GM23338 (cell line): ENCODE measurements at places on chromosomes 1 and 21. TPM values are rescaled to one million over a fixed set of nuclear protein-coding genes. Genes with fewer than 3 reads are reported as not detected.

GRCh38 chr1:84488107-84488506, 9.0 kb downstream of the RPF1 start:
- DNase-seq, result no peak

Gene IL19
- not detected in 2 replicates for total RNA-seq

Gene DNASE2B
- not detected in 2 replicates for total RNA-seq

DNA sequence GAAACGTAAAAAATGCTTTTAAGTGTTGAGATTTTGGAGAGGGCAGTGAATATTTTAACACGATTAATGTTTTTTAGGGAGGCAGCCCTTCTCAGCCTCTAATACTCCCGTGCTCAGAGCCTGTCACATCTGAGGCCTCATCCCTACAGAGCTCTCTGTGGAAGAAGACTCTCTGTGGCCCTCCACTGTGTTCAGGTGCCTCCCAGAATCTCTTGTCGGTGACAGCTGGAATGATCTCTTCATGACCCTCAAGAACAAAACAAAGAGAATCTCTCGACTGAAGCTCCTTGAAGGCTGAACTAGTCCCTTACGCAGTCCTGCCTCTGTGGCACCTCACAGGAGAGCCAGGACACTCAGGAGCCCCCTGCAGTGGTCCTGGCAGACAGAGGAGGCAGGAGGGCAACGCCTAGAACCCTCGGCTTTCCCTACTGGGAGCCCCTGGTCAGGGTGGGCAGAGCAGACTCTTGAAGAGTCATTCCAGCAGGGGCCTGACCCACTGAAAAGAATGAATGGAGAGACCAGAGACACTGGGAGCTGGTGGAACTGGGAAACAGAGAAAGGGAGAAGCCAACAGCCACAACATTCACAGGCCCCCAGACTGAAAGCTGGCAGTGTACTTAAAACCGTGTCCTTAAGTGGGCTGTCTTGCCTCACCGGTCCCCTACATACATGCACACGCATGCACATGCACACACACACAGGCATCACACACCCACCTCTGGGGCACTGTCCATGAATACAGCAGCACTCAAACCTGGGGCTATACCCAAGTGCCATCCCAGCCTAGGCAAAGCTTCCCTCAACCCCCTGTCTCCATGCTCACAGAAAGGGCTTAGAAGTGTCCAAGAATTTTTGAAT, 67.5 kb upstream of the ANGPTL1 start:
- DNase-seq, result no peak

DNA sequence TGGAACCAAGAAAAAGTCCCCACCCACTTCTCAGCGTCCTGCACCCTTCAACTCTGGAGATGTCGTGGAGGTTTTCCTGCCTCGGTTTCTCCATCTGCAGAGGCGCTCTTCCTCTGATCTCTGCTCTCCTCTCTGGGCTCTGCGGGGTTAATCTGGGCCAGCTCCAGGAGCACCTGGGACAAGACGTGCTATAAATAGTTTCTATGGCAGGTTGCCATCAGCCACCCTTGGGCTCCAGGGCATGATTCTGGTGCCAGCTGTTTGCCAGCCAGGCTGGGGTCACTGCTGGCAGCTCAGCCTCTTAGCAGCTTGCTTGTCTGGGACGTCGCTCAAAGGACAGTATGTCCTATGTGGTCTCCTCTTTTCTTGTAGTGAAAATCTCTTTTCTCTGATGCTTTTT, 137.1 kb downstream of the ACTL8 start:
- no peak for DNase-seq

Gene MAGOH
- total RNA-seq, result 79.3 and 110 TPM in 2 replicates

Gene TMEM222
- total RNA-seq, result 22.6 and 27.0 TPM in 2 replicates

Gene FAM43B
- 3.0 and 3.6 TPM in 2 replicates for total RNA-seq

DNA sequence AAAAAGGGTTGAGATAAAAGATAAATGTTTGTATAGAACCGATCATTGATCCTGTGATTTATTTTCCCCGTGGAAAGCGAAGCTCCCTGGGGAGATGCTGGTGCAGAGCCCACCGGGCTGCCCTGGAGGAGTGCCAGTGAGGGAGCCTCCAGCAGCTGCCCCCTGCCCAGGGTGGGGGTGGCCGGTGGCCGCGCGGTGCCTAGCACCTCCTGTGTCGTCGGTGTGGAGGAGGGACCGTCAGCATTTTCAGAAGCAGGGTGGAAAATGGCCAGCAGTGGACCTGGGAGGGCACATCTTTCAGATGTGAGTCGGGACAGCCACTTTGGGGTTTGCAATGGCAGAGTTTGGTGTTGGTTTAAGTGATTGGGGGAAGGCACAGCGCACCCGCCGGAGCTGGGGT, 164.0 kb downstream of the PRDM16 start:
- DNase-seq, result no peak

Gene DIP2A
- 34.4 and 36.3 TPM in 2 replicates for total RNA-seq

Gene FMO2
- not detected in 2 replicates for total RNA-seq

DNA sequence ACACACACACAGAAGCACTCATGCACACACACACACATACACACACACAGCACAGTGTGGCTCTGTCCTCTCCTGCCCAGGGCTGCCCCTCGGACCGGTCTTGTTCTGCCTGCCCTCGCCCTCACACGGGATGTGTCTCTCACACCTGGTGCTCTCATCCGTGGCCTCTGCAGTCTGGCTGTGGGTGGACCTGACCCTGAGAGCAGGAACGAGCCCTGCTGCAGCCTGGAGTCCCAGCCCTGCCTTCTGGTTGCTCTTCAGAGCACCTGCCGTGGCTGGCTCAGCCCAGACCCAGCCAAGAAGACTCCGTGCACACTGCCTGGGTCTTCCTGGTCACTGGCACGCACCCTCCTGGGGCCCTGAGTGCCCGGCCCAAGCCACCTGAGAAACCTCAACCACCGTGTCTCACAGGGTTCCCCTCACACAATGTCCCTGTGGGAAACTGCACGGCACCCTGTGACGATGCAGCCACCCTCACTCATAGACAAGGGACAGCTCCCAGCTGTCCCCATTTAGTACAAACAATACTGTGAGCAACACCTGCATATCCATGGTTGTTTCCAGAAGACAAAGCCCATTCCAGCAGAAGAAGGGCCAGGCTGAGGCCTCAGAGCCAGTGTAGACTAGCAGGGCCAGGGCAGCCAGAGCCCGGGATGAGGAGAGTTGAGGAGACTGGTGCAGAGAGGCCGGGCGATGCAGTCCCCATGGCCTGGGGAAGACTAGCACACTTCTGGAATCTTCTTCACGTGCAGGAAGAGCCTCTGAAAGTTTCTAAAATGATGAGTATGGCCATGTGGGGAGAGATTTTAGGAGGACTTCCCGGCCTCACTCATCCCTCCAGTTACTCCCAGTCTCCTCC, 234.0 kb downstream of the NPHP4 start:
- no peak for DNase-seq

DNA sequence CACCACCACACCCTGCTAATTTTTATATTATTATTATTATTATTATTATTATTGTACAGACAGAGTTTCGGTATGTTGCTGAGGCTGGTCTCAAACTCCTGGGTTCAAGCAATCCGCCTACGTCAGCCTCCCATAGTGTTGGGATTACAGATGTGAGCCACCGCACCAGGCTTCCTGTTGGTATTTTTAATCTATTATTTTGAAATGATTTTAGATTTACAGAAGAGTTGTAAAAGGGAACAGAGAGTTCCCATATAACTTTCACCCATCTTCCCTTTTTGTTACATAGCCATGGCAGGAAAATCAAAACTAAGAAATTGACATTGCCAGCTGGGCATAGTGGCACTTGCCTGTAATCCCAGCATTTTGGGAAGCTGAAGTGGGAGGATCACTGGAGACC, 42.9 kb upstream of the CITED4 start:
- DNase-seq, result no peak
